ENCODE measurements at places on chromosomes 7 and 10.

GRCh38 chr7:537911-538634 is 18.4 kb upstream of the PDGFA start:
- DNase-seq = no peak
- H3K36me3 ChIP-seq = no peaks in the 10 kb centered on the region
- H3K4me3 ChIP-seq = no peak overlapping the region

- peaks cover 8% of the 10 kb centered on the region for H3K4me1 ChIP-seq
- H3K27me3 ChIP-seq = no peaks in the 10 kb centered on the region
- no peak overlapping the region for H3K27ac ChIP-seq
Observed at GRCh38 chr10:1115607-1115955, 59.4 kb downstream of the WDR37 start.

DNA sequence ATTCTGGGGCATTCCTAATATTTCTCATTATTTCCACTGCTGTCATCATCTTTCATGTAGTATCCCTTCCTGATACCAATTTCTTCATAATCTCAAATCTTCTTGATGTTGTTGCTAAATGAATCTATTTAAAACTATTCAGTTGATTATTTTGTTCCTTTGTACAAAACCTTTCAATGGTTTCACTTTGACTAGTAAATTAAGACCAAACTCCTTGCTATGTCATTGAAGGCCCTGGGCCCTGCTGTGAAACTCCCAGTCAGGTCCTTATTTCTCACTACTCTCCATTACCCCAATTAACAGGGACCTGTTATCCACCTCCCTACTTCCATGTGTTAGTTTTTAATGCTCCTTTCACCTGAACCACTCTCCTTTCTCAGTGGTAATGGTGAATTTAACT is 97.0 kb downstream of the CTTNBP2 start:
- H3K27me3 ChIP-seq = no peaks in the 10 kb centered on the region
- H3K27ac ChIP-seq = no peak overlapping the region
- H3K4me3 ChIP-seq = no peak overlapping the region
- DNase-seq = no peak

DNA sequence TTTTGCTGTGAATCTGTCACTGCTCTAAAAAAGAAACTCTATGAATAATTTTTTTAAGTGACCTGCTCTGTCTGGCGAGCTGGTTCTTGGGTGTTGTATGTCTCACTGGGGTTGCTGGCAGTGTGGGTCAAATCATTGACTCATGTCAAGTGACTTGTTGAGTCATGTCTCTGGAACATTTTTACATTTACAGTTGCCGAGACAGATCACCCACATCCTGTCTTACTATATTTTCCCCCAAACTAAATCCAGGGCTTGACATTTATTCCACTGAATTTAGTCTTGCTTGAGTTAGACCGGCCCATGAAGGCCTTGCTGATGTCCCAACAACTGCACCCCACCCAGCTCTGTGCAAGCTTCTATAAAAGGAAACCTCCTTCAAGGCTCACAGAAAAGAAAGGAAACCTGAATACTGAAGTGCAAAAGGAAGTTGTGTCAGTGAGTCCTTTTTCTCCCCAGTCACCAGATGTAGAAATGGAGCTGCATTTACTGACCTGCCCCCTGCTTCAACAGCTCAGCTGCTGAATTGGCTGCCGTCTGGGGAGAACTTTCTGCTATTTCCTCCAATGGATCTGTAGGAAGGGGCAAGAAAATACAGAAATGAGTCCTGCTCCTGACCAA is 290.3 kb downstream of the TNS3 start:
- no peak overlapping the region for H3K27ac ChIP-seq
- H3K4me3 ChIP-seq = no peak overlapping the region
- H3K36me3 ChIP-seq = no peaks in the 10 kb centered on the region
- H3K4me1 ChIP-seq = no peaks in the 10 kb centered on the region

DNA sequence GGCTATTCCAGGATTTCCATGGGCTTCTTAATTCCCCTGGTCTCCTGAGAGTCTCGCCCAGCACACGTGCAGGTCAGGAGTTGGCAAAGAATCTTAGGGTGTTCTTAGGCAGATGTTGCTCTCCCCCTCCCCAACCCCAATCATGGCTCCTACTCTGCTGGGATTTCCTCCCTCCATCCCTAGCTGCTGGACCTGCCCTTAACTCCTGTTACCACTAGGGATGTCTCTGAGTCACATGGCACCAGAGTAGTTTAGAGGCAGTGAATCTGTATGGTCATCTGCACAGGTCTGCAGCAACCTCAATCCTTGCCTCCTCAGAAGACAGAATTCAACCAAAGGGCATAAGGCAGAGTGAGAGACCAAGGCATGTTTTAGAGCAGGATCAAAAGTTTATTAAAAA is 51.8 kb upstream of the CHST3 start:
- peaks cover 18% of the 10 kb centered on the region for H3K4me1 ChIP-seq
- no peak for DNase-seq
- H3K4me3 ChIP-seq = no peak overlapping the region
- H3K36me3 ChIP-seq = no peaks in the 10 kb centered on the region
- no peaks in the 10 kb centered on the region for H3K27me3 ChIP-seq

Measured in natural killer cell (primary cell).